Stimulated activated CD8-positive, alpha-beta memory T cell treated with anti-CD3 and anti-CD28 coated beads, Interleukin-2, amount 100 ng/mL, for 48 hours (primary cell): ENCODE measurements at places on chromosomes 2 and 18.

GRCh38 chr2:155904720-155905119, 427.8 kb downstream of the NR4A2 start:
- no peak for DNase-seq

DNA sequence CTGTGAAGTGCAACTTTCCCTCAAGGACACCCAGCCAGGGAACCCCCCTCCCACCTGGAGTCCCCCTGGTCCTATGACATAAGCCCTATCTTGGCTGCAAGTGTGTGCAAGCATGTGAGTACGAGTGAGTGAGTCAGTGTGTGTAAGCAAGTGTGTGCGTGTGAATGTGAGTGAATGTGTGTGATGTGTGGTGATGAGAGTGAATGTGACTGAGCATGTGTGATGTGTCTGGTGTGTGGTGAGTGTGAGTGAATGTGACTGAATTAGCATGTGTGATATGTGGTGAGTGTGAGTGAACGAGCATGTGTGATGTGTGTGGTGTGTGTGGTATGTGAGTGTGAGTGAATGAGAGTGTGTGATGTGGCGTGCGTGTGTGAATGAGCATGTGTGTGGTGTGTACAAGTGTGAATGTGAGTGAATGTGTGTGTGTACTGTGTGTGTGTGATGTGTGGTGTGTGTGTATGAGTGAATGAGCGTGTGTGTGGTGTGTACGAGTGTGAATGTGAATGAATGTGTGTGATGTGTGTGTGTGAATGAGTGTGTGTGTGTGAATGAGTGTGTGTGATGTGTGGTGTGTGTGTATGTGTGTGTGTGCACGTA, 68.8 kb upstream of the SMAD7 start:
- DNase-seq: no peak

- DNase-seq: no peak
Measured at GRCh38 chr2:14197293-14197692, 435.2 kb upstream of the LRATD1 start.

- DNase-seq: no peak
Measured at GRCh38 chr2:193774166-193774565, 1579.4 kb upstream of the TMEFF2 start.

- no peak for DNase-seq
Measured at GRCh38 chr2:232861353-232861752, 8.7 kb upstream of the SNORC start.

DNA sequence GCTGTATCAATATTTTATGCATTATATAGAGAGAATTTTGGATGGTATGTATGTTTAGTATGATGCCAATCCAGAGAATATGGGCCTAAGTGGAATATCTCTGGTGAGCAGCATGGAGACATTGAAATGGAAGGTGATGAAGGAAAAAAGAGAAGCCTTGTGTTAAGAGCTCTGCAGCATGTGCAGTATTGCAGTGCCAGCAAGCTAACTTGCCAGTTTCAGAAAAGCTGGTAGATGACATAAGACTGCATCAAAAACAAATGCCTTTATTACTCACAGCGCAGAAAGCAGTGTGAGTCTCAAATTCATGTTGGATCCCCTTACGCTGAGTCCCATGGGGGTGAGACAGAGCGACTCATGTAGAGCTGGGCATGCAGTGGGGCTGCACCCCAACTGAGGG, 280.2 kb downstream of the CTNNA2 start:
- no peak for DNase-seq

DNA sequence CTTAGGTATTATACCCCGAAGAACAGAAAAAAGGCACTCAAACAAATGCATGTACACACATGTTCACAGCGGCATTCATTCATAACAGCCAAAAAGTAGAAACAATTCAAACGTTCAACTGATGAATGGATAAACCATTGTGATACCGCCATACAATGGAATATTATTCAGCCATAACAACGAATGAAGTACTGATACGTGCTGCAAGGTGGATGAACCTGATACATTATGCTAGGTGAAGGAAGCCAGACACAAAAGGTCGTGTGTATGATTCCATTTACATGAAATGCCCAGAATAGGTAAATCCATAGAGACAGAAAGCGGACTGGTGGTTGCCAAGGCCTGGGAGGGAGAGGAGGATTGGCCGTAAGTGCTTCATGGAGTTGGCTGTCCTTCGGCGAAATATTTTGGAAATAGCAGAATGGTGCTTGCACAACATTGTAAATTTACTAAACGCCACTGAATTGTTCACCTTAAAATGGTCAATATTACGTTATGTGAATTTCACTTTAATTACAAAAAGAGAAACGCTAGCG, 750 bp upstream of the RMP24 start:
- no peak for DNase-seq

DNA sequence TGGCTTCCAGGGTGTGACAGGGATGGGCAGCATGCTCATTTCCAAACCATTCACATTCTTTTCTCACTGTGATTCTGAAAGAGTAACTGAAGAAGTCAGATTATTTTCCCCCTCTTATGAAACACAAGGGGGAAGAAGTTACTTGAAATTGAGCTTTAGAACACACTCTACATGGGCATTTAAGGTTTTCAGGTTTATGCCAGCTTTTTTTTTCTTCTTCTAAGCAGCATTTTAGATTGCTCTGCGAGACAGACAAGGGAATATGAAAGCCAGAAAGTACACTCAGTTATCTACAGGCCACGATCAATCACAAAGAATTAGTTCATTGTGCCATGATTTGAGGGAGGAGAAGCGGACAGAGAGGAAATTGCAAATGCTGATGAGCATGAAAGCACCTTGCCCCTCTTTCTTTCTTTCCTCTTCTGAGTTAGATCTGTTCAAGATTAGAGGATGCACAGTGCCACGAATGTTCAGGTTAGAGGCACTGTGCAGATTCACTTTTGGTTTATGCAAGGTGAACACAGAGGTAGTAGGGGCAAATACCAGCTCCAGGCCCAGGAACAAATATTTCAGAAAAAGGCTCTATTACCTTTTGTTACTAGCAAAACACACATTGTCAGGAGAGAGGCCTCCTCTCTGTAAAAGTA, 49.2 kb downstream of the CXCR4 start:
- no peak for DNase-seq

GRCh38 chr2:26809211-26809610, 23.4 kb downstream of the CENPA start:
- no peak for DNase-seq
